ENCODE measurements at places on chromosomes 5 and 9.

DNA sequence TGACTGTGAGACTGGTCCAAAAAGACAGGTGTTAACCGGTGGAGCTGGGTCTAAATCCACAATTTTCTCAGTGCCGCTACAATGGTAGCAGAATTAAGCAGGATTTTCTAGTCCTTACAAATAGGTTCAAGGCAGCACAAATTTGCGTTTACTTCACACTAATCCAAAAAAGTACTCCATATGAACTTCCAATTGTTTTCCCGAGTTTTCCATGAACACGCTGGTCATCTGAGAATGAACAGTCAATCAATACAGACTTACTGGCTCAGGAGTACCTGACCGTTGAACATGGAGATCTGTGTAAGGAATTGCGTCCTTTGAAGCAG is 709 bp downstream of the SLC35D2 start:
- no peak for DNase-seq

DNA sequence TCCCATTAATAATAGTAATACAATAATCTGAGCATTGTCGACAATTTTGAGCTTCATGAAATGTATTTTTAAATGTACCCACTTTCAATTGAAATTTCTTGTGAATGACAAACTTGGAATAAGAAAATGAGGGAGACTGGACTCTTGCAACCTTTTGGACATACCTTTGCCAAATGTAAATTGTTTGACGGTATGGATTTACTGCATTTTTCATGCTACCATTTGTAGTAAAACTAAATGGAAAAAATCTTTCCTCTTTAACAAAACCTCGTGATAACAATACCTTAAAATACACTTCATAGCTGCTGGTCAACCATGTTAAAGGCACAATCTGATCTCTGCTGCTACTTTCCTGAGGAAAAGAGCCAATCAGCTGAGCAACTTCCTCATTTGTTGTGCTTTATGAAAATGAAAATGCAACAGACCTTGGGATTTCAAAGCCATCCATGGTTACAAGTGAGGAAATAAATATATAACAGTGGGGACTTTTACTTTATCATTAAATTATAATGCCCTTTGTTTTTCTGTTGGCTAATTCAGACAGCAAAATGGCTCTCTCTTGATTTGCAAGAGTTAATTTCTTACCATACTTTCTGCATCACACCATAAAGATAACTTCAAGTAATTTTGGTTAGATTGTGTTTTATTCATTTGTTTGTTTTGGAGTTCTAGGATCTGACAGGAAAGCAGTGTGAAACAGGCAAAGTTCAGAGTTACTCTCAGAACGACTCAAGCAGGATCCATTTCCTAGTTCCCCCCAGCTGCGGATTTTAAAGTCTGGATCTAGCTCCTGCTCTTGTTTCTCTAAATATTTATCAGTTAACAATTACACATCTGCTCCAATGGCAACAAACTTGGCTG is 1.1 kb downstream of the ALDH1A1 start:
- no peak for DNase-seq

DNA sequence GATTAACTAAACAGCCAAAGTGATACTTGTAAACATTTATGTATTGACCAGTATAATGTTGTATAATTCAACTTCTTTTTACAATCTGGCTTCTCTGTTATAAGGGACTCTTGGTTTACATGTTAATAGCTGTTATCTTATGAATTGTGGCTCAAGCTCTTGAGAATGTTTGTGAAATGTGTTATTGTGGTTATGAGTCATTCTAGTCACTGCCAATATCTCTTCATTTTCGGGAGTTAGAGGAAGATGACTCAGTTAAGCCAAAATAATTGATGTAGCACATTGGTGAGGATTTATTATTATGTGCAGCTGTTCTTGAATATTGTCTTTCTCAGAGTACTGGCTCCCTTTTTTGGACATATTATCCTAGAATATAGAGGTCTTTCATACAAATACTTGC is 655.2 kb upstream of the RIOK2 start:
- peak; percentile 91 for DNase-seq

- DNase-seq, result no peak
Measured at GRCh38 chr9:108883085-108883484, 21.0 kb downstream of the ACTL7A start.

GRCh38 chr5:160555581-160555970 is 133.9 kb downstream of the PTTG1 start:
- DNase-seq, result no peak

DNA sequence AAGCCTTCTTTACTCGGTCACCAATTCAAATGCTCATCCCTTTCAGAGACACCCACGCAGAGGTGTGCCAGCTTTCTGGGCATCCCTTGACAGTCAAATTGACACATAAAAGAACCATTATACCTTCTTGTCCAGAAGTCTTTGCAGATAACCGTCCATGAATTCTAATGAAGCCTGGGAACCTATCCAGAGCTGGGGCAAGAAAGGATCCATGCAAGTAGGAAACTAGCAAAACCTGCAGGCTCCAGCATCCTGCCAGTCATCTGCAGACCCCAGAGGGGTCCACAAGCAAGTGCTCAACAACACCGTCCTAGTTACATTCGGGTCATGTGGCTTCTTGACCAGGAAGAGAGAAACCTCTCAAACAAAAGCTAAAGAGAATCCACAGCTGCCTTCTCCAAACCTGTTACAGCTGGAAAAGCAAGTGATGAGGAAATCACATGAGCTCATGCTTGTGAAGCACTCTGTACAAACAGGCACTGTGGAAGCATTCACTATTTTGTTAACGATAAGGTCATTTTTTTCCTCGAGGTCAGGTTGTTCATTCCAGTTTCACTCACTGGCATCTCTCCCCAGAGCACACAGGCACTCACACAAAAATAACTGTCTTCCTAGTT is 80.2 kb upstream of the DMRT1 start:
- no peak for DNase-seq

- DNase-seq, result no peak
Measured at GRCh38 chr5:56620903-56621677, 194.3 kb upstream of the MAP3K1 start.

- peak; percentile 56 for DNase-seq
Measured at GRCh38 chr5:19555876-19556275, 432.1 kb downstream of the CDH18 start.

DNA sequence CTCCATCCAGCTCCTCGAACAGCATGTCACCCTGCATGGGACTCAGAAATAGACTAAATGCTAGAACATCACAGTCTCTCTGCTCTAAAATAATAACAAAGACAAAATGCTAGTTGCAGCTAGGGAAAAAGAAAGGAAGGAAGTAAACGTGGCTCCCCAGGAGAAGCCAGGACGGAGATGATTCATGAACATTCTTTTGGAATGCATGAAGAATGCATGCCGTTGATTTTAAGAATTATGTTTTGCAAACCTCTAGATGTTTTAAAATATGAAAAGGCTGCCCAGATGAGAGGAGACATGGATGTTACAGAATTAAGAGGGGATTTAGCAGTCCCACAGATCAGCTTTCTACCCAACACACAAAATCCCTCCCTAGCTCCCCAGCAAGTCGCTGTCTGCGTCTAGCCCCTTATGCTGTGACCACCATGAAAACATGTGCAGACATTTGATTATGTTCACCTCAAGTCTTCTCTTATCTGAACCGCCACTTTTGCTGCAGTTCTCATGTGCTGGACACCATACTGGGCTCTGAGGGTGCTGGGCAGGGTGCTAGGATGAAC is 139.4 kb upstream of the LMX1B start:
- DNase-seq, result peak; percentile 19

DNA sequence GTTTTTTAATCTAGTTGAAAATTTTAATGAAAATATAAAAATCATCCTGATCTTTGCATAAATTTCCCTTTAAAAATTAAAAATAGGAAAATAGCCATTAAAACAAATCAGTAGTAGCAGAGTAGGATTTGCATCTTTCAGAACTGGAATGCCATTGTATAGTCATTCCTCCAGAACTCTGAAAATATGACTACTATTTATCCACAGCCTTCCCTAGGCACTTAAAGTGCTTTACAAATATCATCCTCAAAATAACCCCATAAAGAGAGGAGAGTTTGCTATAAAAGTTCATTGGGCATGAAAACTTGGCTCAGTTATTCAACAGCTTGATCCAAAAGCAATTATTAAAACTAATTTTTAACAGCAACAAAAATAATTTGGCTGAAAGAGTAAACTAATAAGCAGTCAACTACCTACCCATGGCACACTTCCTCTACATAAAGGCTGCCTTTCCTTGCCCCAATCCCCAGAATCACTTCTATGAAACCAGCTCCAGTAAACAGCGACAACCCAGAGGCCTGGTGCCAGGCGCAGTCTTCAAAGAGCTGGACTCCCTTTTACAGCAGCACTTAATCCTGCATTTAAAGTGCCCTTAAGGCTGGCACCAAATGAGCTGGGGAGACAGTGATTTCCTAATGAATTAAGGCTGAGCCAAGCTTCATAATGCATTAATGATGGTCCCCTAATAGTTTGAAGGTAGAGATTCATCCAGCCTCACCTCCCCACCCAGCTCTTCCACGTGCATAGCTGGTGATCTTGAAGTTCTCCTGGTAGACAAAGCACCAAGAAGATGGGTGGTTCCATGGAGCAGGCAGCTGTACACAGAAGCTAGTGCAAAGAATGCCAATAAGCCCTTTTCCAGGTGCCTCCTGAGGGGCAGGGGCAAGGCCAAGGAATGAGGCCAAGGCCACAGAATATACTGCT is 36.1 kb downstream of the LHFPL2 start:
- DNase-seq, result no peak

DNA sequence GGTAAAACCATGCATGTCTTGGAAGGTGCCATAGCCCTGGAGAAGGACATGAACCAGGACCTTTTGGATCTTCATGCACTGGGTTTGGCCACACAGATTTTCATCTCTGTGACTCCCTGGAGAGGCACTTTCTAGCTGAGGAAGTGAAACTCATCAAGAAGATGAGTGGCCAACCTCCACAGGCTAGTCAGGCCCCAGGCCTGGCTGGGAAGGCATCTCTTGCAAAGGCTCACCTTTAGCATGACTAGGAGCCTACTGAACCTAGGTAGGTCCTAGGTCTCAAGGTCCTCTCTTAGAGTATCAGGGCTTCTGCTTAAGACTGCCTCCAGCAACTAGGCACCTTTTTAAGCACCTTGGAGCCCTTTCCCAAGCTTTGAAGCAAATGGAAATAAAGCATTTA is 1448.7 kb upstream of the ACO1 start:
- no peak for DNase-seq

DNA sequence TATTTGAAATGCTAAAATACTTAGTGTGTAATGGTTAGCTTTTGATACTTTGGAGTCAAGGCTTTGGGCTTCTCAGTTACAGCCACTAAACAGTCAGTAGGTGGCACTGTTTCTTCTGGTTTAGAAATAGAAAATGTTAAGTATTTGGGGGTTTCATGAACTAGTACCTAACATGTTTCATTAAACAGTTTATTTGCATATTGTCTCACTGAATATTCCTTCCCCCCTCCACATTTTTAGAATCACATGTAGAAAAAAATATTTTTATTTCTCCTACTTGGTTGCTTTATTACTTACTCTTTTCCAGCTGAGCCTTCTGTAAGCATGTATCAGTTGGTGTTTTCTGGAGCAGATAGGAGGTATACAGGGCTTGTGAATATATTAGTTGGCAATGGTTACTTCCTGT is 48.0 kb downstream of the IPO11 start:
- DNase-seq, result no peak

DNA sequence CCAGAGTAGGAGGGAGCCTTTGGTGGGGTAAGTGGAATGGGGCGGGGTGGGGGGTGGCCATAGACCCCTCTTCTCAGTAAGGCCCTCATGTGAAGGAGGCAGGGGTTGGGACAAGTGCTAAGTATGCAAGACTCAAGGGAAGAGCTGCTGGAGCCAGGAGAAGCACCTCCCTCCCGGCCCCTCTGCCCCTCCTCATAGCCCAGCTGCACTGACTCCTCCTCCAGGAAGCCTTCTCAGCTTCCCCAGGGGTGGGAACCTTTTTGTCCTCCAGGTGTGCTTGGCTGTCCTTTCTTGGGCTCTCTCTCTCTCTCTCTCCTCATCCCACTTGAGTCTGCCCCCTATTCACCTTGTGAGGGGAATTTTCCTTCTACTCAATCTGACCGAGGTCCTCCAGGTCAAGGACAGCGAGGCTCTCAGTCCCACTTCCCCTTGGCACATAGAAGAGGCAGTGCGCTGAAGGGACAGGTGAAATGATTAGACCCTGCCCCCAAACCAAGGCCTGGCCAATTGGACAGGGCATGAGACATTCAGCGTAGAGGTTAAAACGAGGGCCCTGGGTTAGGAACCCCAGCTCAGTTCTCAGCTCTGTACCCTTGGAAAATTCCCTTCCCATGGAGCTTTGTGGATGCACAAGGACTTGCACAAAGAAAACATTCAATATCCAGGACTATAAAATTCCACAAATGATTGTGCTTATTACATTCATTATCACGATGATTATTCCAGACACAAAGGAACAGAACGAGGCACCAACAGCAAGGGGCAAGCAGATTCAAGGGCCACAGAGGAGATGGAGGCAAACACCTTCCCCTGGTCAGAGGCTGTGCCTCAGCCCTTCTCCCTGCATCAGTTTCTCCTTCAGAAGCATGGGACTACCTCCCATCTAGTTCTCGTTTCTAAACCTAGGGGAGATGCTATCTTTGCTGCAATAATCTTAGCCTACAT is 45.6 kb upstream of the IL17B start:
- no peak for DNase-seq

GRCh38 chr5:156589946-156590216 is 260.2 kb upstream of the PPP1R2B start:
- no peak for DNase-seq

GRCh38 chr5:98318386-98318785 is 455.1 kb upstream of the RGMB start:
- no peak for DNase-seq

GRCh38 chr9:128276574-128277270 is 646 bp downstream of the SWI5 start:
- no peak for DNase-seq

GRCh38 chr5:64854855-64855254 is 86.1 kb downstream of the CWC27 start:
- no peak for DNase-seq

GRCh38 chr9:76115982-76116646 is 225.6 kb downstream of the PCSK5 start:
- no peak for DNase-seq

GRCh38 chr9:131874447-131874846 is 134.6 kb upstream of the RAPGEF1 start:
- DNase-seq, result no peak

GRCh38 chr5:172293054-172293744 is 9.6 kb upstream of the UBTD2 start:
- no peak for DNase-seq

DNA sequence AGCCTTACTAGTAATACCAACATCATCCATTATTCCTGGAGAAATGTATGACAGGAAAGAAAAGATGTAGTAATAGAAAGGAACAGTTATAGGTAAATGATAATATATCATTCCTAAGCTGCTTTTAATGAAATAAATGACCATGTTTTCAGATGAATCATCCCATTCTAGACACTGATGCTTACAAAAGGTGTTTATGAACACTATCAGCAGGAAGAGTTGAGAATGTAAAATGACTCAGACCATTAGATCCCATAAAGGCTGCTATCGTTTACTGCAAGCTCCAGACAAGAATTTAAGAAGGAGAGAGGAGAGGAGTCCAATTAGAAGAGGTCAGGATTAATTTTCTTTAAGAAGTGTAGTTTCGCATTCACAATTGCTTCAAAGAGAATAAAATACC is 1033.5 kb downstream of the EFNA5 start:
- no peak for DNase-seq

- DNase-seq, result no peak
Measured at GRCh38 chr5:177995691-177996595, at the start of gene PROP1. TSS of gene PROP1 (minus strand) at chr5:177996242. CDS start at chr5:177995933, 309 bp downstream.

Measured in skeletal muscle cell (primary cell).